GM03348 (cell line): ENCODE measurements at places on chromosomes 6 and 20.

- DNase-seq: peak; percentile 33
Measured at GRCh38 chr20:38050686-38051085, 17.1 kb downstream of the RPRD1B start.

DNA sequence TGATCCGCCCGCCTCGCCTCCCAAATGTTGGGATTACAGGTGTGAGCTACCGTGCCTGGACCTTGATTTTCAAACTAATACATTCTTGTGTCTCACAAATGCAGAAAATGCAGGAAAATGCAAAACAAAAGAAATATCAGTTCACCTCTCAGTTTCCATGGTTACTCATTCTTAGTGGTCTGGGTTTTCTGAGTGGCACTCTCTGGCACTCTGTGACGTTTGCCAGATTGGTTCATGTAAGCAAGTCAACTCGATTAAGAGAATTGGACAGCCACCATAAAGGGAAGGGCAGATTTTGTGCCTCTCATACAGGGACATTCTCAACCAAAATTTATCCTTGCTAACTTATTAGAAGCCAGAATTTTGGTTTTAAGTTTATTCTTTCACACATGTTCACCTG lies 8.6 kb downstream of the CMTR1 start:
- DNase-seq: no peak

- DNase-seq: no peak
Measured at GRCh38 chr20:63577317-63577894, 3.4 kb upstream of the HELZ2 start.

DNA sequence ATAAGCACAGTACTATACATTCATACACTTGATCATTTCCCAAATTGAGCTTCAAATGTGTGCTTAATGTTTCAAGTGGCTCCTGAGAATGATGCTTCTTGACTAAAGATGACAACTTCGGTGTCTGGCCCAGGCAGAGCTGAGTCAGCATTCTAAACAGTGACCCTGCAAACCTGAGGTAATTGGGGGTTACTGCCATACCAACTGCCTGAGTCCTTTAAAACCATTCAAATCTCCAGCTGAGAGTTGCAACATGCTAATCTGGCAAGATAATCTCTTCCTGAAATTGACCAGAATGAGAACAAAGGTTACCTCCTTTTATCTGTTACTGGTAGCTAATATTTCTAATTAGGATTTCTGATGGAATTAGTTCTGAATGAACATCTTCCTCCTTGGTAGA lies 8.2 kb downstream of the BACH2 start:
- DNase-seq: no peak

GRCh38 chr6:1125297-1125696 lies 186.6 kb upstream of the FOXQ1 start:
- DNase-seq: no peak

DNA sequence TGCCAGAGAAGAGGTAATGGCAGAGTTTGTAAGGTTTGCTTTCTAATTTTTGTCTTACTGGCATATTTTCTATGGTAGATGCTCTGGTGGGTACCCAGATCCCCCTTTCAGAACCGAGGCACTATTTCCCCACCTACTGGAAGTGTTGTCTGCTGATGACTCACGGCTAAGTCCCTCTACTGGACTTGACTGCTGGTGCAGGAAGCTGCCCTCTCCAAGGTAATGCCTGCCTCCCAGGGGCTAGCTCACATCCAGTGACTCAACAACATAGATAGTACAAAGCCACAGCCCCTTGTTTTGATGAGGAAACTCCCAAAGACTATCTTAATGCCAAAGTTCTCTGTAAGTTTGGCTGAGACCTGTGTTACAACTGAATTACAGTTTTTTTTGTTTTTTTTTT lies 285.4 kb upstream of the FLRT3 start:
- DNase-seq: peak; percentile 11

DNA sequence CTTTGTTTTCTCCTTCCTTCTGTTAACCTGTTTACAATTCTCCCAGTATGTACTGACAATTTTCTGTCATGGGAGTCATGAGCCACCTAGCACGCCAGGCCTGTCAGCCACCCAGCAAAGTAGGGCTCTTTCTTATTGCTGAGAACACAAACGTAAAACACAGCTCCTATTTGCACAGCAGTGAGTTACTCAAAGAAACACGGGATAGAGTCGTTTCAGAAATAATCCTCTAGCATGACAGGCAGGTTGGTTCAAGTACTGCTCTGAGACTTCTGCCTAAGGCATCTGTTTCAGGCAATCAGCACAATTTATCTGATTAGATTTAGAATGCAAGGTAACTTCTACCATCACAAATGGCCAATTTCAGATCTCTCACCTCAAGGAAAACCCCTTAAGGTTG lies 88.8 kb downstream of the CD24 start:
- DNase-seq: no peak

DNA sequence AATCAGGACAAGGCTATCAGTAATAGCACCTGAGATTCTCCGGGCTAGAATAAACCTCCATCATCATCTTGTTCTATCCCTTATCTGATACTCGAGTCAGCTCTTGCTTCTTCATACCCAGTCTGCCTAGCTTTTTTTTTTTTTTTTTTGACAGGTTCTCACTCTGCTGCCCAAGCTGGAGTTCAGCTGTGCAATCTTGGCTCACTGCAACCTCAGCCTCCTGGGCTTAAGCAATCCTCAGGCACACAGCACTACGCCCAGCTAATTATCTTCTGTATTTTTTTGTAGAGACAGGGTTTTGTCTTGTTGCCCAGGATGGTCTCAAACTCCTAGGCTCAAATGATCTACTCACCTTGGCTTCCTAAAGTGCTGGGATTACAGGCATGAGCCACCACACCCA lies 19.5 kb downstream of the SRSF6 start:
- no peak for DNase-seq

- no peak for DNase-seq
Measured at GRCh38 chr6:9481292-9482029, 933.4 kb downstream of the TFAP2A start.

DNA sequence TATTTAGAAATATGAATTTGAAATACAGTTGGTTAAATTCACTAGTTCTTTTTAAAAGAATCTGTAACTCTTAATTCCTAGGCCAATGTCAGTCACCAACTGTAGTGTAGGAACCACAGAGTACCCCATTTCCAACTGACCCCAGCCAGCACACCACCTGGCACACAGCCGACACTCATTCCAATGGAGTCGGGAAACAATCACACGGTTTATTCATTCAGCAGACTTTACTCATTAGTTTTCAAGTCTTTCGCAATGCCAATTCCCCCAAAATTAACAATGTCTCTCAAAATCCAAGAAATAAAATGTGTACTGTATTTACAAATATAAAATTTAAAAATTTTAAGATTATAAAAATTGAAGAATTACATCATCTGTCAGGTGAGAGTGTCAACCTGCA lies 13.5 kb downstream of the ARG1 start:
- DNase-seq: no peak

- no peak for DNase-seq
Measured at GRCh38 chr6:154197196-154197860, 158.3 kb downstream of the OPRM1 start.

DNA sequence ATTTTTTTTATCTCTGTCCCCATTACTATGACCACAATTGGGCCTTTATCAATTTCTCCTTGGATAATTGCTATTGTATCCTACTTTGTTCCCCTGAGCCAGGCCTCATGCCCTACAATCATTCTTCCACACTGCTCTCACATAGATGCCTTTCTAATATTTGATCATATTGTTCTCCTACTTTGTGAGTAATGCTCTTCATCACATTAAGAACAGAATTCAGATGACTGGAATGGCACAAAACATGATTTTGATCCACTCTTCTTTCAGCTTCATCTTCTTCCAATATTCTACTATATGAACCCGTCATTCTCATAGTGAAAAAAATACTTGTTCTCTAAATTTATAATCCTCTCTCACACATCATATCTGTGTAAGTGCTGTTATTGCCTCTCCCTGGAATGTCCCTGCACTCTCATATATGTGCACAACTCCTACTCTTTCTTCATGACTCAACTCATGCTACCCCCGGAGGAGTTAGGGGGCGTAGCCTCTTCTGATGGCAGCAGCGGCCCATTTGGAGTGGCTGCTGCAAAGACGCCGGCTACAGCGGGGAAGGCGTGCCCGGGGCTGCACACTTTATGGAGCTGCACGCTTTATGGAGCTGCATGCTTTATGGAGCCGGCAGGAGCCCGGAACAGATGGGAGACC lies 25.3 kb upstream of the HACE1 start:
- no peak for DNase-seq

DNA sequence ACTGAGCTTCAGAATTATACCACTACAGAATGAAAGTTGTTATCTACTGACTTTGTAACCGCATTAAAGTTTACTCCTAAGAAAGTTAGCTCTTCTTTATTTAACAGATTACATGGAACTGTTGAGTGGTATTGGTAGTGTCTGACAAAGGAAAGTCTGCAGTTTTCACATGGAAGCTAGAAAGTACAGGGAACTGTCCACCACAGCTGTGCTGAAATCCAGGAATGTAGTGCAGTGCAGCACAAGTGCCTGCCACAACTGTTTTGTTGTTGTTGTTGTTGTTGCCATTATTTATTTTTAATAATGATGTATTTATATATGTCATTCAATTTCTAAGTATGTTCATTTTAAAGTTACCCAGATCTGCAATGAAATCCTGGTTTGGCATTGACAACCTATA lies 464.9 kb downstream of the TBC1D32 start:
- no peak for DNase-seq

GRCh38 chr6:146972546-146972945 lies 231.7 kb upstream of the STXBP5 start:
- DNase-seq: no peak

DNA sequence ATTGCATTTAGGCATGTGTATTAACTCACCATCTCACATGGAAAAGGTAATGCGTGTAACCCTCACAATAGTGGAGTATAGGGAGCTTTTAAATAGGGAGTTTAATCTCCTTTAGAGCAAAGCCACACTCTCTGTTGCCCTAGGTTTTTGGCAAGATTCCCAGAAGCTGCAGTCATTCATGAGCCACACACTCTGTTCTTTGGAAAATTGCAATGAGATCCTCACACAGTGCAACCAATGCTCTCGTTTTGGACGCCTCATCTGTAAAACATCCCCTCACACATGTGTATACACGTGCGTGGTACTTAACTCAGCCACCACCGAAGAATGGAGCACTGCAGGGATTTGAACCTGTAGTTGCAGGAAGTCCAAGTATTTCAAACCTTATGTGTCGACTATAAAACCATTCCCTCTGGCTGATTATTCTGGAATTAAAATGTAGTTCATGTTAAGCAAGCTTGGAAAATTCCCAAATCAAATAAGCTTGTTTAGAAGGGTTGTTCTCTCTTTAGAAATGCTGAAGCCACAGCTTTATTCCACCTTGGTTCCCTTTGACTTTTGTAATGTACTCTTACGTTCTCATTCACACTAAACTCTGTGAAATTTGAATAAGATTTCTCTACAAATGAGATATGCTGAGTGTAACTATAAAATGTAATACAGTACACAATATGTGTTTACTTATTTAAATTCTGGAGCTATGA lies 489.8 kb upstream of the MANEA start:
- DNase-seq: peak; percentile 3

DNA sequence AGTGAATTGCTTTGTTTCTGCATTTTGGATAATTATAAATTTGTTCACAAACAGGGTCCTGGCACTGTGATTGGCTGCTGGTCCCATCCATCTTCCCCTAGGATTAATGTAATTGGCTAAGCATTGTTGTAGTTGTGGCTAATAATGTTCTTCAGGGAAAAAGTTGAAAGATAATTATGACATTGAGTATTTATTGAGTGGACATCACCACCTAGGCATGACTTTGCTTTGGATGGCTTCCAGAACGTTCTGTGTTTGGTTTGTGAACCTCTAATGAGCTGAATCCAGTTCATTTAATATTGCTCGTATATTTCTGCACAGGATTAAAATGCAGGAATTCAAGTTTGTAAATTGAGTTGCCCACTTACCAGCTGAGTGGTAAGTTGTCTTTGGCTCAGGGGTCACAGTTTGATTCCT lies 55.1 kb downstream of the ARID1B start:
- peak; percentile 42 for DNase-seq

- no peak for DNase-seq
Measured at GRCh38 chr6:121434037-121434770, 1.2 kb upstream of the GJA1 start.

GRCh38 chr6:137967689-137968454 lies 100.8 kb downstream of the TNFAIP3 start:
- DNase-seq: peak; percentile 66

DNA sequence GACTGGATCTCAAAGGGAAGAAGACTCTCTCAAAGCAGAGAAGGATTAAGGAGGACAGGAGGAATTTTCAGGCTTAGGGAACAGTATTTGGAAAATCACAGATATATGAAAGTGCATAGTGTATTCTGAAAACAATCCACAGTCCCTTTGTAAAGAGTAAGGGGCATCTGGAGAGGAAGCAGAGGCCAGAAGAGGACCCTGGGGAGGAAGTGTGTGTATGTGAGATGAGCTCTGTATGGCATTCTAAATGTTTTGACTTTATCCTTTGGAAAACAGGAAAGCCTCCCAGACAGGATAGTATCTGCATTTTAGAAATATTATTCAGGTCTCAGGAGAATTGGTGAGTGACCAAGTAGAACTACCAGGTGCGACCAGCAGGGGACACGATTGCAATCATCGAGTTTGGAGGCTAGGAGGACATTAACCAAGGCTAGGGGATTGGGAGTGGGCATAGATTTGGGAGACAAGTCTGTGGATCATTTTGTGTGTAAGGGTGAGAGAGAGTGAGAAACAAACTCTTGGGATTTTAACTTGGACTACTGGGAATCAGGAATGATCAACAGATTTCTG lies 38.3 kb upstream of the FAM184A start:
- no peak for DNase-seq

DNA sequence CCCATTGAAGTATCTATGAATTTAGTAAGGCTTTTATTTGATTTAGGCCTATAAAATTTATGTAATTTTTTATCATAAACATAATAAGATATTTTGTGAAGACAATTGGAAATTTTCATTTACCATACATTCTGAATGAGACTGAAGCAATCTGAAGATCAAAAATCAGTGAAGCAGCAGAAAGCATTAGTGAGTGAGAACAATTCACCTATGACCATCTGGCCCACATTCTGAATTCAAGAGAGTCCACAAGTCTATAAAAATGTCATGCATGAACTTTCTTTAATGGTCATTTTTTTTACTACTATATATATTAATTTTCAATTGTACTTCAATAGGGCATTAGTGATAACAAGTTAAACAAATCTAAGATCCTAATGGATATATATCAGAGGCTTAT lies 1026.6 kb upstream of the MAP3K7 start:
- DNase-seq: no peak

- DNase-seq: no peak
Measured at GRCh38 chr6:156311291-156311690, 465.9 kb upstream of the ARID1B start.

GRCh38 chr6:99979953-99980352 lies 14.1 kb downstream of the MCHR2 start:
- DNase-seq: no peak
